ENCODE measurements at places on chromosomes 12 and 14.

DNA sequence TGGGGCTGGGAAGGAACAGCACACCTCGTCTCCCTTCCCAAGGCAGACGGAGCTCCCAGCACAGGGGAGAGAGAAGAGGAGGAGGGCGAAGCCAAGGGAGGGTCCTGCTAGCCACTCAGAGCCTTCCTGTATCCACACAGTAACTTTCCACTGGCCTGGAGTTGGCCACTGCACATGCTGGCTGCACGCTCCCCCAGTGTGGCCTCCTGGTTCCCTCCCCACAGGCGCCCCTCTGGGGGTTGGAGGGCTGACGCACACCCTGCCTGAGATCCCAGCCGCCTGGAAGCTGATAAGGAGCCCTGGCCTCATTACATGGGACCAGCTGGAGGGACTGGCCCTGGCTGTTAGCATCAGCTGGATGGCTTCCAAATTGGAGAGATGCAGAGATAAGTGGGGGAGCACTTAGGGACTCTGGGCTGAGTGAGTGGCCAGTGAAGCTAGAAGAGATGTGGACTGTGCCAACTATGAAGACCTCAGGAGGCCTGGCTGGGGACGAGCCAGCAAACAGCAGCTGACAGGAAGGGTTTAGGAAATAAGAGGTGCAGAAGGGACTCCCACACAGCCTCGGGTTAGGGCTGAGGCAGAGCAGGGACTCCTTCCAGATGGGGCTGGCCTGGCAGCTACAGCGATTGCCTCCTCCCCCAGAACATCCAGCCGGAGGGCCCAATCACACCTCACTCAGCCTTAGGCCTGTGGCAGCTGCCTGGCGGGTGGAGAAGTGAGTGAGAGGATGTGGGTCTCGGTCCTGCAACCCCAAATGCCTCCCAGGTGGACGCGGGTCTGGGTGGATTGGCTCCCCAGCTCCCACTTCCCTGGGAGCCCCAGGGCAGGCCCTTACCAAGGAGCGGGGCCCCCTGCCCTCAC is 26.3 kb upstream of the BCDIN3D start:
- DNase-seq: peak; percentile 78

GRCh38 chr14:93969082-93969828 is 7.1 kb downstream of the ASB2 start:
- DNase-seq: peak; percentile 63

GRCh38 chr12:120488057-120488640 is 7.8 kb upstream of the DYNLL1 start:
- DNase-seq: no peak

DNA sequence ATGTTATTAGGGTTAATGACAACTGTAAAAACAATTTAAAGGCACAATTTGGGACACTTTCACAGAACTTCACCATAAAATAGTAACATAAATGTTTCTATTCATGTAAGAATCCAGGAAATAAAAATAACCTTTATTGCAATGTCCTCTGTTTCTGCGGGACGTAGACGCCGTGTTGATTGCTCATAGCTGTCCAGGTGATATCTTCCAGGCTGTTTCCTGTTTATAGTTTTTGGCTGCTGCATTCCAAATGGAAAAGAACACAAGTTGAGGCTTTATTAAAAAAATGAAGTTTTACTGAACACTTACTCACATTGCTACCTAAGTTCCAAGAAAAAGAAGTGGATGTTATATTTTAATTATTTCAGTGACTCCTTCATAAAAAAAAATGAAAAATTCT is 58.6 kb downstream of the ABCC9 start:
- DNase-seq: no peak

DNA sequence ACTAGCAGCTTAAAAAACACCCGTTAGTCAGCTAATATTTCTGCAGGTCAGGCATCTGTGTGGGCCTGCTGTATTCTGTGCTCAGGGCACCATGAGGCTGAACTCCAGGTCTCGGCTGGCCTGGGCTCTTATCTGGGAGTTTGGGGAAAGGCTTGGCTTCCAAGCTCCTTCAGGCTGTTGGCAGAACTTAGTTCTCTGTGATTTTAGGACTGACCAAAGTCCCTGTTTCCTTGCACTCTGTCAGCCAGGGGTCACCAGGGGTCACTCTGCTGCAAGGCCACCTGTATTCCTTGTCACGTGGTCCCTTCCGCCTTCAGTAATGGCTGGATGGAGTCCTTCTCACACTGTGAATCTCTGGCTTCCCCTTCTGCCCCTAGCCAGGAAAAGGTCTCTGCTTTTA is 586.4 kb downstream of the AACS start:
- DNase-seq: no peak

GRCh38 chr12:96434107-96434506 is 33.9 kb upstream of the CDK17 start:
- no peak for DNase-seq

- no peak for DNase-seq
These were observed 28.4 kb upstream of the PTPRR start for GRCh38 chr12:70948976-70949336.

DNA sequence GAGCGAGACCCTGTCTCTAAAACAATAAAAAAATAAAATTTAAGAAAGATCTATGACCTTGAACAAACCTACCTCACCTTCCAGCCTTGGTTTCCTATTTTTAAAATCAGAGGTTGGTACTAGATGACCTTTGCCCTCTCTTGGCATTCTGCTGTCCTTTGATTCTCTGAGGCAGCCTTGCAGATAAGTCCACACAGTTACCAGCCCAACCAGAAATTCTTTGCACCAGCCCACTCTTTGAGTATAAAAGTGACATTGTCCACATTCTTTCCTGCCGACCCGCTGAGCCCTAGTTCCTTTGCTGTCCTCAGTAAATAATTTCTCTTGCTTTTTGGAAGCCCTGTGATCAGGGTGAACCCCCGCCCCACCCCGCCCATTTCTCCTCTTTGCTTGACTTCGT is 150.4 kb downstream of the PHETA1 start:
- no peak for DNase-seq

DNA sequence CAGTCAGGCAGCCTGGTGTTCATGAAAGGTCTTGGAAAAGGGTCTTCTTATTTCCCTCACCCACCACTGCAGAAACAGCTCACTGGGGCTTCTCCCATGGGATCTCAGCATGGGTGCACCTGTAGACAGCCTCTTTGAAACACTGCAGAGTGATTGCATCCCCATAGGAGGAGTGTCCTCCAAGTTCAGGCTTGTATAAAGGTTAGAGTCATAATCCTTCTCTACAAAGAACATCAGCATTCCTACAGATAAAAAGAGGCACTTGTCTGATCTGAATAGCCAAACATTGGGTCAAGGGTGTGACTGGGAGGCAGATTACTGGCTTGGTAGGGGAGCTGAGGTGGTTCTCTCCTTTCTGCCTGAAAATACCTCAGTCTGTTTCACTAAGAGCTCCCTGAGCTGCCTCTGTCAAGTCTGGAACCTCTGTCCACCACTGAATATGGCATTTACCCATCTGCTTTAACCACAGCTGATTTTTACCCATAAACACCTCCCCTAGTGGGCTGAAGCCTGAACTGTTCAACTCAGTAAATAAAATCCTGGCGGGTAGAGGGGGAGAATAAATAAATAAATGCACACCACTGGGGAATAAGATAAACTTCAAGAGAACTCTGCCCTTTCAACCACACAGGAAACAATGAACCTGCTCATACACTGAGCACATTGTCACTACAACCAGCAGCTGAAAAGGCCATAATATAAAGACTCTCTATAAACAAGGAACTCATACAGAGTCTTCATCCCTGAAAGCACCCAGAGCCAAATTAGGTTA is 120.7 kb upstream of the SCAF11 start:
- no peak for DNase-seq

GRCh38 chr14:25150934-25151790 is 101.2 kb upstream of the STXBP6 start:
- DNase-seq: no peak

DNA sequence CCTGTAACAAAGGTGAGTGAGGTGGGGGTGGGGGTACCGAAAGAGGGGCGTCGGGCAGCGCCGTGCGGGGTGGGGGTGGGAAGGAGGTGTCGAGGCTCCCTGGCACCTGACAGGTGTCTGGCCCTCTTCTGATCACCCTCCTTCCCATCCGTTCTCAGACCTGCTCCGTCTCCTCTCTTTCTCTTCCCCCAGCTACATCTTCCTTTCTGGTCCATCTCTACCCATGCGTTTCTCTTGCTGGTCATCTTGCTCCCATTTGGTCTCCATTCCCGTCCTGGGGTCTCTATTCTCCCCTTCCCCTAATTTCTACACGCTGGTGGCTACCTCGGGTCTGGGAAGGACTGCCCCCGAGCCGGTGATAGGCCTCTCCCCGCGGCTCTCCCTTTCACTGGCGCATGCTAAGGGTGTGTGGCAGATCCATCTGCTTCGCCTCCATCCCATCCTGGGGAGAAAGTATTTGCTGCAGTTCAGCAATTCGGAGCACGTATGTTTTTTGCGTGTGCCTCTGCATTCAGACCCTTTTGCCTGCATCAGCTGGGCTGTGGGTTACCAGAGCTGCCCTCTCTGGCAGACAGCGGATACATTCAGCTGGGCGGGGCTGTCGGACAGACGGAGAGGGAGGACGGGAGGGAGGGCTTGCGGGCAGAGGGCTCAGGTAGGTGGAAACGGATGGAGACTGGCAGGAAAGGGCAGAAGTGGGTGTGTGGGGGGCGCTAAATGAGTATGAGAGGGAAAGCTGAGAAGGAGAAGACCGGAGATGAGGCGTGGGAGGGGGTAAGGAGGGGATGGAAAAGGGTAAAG is 730 bp downstream of the CLSTN3 start:
- DNase-seq: no peak

DNA sequence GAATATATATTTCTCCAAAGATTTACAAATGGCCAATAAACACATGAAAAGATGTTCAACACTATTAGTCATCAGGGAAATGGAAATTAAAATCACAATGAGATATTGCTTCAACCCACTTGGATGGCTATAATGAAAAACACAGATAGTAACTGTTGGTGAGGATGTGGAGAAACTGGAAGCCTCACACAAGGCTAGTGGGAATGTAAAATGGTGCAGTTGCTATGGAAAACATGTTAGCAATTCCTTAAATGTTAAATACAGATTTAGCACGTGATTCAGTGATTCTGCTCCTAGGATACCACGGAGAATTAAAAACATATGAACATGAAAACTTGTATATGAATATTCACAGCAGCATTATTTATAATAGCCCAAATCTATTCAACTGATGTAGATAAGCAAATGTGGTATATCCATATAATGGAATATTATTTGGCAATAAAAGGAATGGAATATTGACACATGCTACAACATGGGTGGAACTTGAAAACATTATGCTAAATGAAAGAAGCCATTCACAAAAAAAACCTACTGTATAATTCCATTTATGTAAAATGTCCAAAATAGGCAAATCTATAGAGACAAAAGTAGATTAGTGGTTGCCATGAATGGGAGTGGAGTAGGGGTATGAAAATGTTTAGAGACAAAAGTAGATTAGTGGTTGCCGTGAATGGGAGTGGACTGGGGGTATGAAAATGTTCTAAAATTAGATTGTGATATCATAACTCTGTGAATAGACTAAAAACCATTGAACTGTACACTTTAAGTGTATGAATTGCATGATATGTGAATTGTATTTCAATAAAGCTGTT is 227.1 kb upstream of the DDHD1 start:
- DNase-seq: no peak

GRCh38 chr14:95121911-95122620 is 35.3 kb downstream of the DICER1 start:
- no peak for DNase-seq

DNA sequence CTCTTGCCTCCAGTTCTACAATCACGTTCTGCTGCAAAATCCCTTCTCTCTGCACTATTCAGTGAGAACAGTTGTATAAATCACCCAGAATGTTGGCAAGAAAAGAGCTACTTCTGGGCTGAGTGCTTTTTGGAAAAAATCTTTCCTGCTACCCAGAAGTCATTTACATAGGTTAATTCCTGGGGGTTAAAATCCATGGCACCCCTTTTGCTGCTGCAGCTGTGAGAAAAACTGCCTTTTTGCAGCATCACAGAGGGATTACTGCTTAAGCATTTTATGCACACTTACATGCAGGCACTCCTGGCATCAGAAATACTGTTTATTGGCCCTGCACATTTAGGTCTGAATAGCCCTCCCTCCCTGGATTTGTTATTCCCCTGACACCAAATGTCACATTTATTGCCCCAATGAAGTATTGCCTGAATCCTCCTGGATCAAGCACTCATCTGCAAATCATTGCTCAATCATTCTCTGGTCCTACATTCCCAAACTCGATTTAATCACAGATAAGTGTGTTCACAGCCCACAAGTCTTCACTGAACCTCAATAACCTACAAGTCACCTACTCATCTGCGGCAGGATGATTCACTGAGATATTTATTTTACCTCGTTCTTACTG is 43.1 kb upstream of the CCDC196 start:
- no peak for DNase-seq

DNA sequence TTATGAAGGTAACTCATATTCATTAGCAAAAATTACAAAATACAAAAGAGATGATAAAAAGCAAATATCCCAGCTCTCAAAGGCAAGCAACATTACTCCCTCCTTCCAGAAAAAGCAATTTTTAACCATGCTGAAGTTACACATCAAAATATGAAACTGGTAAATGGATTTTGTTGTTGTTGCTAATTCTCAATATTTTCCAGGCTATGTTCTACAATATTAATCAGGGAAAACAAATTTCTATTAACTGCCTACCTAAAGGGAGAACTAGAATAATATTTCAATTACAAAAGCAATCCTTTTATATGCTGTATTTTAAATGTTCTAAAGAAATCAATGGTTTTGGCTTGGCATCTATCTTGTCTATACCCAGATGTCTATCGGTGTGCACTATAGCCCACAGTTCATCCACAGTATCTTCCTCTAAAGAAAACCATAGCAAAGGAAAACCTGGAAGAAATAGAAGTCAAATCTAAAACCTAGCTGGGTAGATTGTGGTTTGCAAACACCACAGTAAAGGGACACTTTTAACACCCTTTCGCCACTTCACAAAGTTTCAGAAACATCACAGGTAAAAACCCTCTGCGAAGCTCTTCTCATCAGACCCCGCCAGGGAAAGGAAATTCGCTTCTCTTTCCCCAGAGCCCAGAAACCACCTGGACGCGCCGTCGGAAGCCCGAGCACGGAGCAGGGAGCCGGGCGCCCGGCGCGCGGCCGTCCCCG is 32.0 kb downstream of the TC2N start:
- DNase-seq: no peak

DNA sequence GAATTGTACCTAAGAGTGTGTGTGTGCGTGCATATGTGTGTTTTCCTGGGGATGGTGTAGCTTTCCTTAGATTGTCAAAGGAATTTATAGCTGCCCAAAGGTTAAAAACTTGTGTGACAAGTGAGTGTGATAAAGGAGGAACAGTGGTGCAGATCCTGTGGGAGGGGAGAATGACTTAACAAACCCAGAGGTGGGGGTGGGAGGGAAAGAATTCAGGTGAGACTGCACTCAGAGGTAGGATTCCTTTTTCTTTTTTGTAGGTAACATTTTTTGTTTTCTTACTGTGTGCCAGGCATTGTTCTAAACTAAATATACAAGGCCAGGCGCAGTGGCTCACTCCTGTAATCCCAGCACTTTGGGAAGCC is 45.3 kb upstream of the SINHCAF start:
- DNase-seq: no peak

DNA sequence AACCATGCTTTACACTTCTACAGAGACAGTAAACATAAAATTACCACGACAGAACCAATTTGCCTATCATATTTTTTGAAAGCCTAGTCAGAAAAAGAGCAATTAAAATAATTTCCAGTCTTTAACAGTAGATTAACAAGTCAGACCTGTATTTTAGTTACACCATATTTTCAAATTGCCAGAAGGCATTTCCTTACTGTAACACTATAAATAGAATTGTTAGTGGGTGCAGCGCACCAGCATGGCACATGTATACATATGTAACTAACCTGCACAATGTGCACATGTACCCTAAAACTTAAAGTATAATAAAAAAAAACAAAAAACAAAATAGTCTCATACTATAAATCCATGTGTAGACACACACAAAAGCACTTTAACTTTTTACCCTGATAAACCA is 16.0 kb downstream of the SOS2 start:
- DNase-seq: no peak

Measured in bone marrow (tissue), 2 donors.